Stimulated activated CD4-positive, alpha-beta T cell treated with anti-CD3 and anti-CD28 coated beads, Interleukin-4, amount 100 ng/mL, for 4 hours (primary cell): ENCODE measurements at places on chromosomes 5 and 9.
A peak's percentile ranks its signal among the peaks of the same experiment; 100 is the strongest.

DNA sequence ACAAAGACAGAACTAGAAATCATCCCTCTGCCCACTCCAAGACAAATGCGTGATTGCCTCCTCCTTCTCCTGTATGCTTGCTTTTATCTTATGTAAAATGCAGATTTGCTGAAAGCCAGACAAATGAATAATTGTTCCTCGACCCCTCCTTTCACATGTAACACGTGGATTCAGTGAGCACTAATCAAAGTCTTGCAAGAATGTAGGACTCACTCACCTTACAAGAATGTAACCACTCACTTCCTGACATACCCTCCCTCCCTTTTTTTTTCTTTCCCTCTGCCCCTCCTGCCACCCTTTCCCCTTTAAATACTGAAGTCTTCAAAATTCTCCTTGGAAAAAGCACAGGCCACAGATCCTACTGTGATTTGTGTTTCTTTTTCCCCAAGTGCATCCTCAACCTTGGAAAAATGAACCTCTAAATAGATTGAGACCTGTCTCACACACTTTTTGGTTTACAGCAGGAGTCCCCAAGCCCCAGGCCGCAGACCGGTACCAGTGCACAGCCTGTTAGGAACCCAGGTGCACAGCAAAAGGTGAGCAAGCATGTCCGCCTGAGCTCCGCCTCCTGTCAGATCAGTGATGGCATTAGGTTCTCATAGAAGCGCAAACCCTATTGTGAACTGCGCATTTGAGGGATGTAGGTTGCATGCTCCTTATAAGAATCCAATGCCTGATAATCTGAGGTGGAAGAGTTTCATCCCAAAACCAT is 29.4 kb upstream of the HSD17B3 start:
- DNase-seq = no peak

DNA sequence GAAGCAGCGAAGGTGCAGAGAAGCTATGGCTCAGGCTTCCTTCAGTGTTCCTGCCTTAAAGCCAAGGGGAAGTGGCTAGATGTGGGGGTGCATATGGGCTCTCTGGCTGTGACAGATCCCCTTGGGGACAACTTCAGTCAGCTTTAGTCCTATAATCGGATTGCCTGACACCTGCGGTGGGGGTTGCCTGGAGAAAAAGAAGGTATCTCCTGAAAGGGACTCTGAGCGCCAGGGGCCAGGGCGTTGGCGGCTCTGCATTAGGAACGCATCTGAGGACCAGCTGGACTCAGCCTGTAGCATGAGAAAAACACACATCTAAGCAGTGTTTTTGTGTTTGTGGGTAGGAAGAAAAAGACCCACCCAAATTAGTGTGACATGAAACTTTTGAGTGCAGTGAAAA is 84.3 kb upstream of the OTULINL start:
- no peak for DNase-seq

GRCh38 chr5:75551471-75551870 is 39.8 kb downstream of the POLK start:
- no peak for DNase-seq

- DNase-seq = no peak
Observed at GRCh38 chr9:89574309-89574708, 30.5 kb upstream of the GADD45G start.

- DNase-seq = no peak
Observed at GRCh38 chr5:35371951-35372426, 141.7 kb upstream of the PRLR start.

DNA sequence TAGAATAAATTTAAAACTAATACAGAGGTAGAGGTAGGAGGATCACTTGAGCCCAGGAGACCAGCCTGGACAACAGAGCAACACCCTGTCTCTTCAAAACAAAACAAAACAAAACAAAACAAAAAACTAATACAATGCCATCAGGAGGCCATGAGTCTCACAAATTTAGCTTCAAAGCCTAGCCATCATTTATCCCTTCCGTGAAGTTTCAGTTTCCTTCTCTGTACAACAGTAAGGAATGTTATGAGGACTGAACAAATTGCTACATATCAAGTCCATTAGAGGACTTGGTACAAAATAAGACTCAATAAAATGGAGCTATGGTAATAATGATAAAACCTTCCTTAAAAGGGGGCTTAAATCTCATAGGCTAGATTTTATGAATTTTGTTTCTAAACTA is 60.8 kb downstream of the MAPKAP1 start:
- no peak for DNase-seq

DNA sequence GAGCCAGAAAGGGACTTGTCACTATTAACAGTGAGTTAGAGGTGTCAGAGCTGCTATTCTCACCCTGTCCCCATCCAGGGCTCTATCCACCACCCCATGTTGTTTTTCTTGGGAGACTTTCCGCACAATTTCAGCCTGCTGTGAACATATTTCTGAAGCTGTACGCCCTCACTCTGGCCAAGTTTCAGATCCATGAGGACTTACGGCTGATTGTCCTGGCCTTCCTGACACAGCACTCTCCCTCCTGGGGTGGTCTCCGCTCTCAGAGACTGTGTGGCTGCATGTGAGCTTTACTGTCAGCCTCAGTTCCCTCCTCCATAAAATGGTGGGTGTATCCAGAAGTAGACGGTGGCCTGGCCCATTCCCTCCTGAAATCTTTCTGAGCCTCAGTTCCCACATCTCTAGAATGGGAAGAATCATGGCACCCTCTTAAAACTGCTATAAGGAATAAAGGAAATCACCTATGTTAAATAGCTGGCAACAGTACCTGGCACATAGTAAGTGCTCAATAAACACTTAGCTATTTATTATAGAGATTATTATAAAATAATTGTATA is 804 bp upstream of the IL17B start:
- no peak for DNase-seq

DNA sequence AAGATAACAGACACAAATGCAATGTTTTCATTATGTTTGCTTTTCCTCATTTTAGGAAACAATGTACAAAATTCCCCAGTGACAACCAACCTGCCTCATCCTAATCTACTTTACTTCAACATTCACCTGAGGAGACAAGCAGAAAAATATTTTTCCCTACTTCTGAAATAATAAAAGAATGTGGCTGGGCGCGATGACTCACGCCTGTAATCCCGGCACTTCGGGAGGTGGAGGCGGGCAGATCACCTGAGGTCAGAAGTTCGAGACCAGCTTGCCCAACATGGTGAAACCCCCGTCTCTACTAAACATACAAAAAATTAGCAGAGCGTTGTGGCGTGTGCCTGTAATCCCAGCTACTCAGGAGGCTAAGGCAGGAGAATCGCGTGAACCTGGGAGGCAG is 36.9 kb downstream of the MYO10 start:
- DNase-seq = no peak

DNA sequence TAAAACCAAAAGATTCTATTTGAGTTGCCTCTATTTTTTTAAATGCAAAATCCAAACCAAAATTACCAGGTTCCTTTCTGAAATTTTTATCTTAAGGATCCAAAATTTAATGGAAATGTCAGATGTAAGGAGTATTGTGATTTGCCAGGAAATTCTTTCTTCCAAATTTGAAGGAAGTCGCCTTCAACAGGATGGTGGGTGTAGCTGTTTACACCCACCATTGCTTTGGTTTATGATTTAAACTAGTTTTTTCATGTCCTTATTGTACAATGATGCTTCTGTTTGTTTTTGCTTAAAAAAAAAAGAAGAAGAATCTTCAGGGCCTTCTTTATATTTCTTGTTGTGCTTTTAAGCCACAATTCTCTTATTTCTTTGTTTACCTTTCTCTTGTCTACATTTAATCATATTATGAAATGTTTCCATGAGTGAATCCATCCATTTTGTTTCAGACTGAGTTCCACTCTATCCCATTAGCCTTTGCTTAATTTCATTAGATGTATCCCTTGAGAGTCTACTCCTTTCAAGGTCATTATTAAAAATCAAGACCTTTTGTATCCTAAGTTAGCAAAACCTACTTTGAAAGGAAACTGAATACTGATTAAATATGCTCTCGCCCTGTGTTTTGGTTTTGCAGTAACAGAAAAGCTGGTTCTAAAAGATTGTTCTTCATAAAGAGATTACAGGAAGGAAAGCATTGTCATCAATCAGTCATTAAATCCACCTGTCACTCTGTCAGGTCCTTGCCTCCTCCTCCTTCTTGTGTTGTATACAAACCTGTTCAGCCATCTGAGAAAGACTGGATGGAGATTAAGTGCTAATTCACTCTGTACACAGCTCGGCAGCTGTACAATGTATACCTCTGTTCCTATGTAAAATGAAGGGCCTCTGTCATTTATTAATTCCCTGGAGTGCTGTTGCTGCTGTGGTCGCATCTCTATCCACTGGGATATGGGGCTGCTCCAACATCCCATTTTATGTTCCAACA is 45.5 kb upstream of the SLC2A8 start:
- no peak for DNase-seq

DNA sequence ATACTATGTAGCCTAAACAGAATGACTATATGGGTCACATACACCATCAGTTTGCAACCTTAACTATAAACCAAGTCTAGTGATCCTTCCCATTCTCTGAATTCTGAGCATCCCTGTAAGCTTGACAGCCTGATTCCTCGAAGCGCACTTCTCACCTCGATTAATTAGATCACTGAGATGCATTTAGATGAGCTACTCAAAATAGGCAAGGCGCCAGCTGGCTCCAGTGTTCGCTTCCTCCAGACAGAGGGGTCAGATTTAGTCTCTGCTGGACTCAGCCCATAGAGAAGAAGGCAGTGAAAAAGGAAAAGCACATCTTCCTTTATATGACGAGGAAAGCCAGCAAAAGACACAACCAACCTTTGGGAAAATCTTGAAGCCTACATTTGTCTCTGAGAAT is 371.5 kb downstream of the MLLT3 start:
- DNase-seq = no peak

DNA sequence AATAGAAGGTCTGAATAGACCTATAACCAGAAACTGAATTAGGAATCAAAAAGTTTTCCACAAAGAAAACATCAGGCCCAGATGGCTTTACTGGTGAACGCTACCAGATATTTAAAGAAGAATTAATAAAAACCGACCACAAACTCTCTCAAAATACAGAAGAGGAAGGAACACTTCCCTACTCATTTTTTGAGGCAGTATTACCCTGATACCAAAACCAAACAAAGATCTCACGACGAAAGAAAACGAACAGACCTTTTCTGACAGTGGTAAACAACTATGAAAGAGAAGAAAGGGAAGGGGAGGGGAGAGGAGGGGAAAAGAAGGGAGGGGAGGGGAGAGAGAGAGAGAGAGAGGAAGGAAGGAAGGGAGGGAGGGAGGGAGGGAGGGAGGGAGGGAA is 13.5 kb downstream of the B4GALT1 start:
- DNase-seq = no peak

DNA sequence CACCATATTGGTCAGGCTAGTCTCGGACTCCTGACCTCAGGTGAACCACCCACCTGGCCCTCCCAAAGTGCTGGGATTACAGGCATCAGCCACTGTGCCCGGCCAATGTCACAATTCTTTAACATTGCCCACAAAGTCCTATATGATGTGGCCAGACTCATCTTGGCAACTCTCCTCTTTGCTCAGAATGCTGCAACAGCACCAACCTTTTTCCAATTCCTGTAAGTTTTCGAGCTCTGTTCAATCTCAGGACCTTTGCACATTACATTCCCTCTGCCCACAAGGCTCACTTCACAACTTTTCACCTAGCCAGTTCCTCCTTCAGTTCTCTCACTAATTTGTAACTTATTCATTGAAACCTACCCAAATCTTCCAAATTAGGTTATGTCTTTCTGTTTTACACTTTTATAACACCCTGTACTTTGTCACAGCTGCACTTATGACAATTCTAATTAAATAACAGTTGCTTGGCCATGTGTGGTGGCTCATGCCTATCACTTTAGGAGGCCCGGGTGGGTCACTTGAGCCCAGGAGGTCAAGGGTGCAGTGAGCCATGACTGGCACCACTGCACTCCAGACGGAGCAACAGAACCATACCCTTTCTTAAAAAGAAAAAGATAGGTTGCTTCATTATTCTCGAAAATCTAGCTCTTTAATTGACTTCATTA is 30.9 kb upstream of the GLDC start:
- DNase-seq = no peak

DNA sequence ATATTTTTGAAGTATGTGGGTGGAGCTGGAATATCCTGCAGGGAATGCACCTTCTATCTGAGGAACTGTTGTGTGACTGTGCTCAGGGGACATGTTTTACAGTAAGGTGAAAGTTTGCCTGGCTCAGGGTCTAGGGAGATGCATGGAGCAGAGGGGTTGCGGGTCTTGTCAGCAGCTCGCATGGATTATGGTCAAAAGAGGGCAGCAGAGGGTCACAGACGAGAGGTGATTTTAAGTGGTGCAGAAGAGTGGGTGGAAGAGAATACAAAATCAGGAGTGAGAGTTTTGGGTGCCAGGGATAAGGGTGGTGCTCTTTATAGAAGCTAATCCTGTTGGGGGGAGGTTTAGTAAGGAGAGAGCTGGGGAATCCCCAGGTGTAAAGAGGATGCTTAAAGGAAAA is 53.5 kb upstream of the GRIN3A start:
- DNase-seq = no peak

DNA sequence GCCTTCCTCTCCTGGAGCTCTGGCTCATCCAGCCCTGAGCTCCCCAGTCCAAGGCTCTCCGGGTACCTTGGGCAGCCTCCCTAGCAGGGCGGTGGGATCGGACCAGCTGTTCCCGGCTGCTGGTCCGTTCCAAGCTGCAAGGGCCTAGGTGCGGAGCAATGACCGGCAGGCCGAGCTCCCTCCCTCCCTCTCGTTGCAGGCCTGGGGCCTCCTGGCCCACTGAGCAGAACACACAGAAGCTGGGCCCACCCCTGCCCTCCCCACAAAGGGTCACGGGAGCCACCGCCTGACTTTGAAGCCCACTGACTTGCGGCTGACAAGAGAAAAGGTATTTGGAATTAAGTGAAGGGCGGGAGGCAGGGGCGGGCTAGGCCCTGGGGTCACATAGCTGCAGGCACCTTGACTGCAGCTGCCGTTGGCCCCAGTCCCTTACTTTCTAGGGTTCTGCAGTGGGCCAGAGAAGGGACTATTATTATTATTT is 104.7 kb upstream of the IER5L start:
- DNase-seq = no peak

GRCh38 chr5:174910245-174910737 is 185.9 kb downstream of the MSX2 start:
- peak; percentile 50 for DNase-seq

DNA sequence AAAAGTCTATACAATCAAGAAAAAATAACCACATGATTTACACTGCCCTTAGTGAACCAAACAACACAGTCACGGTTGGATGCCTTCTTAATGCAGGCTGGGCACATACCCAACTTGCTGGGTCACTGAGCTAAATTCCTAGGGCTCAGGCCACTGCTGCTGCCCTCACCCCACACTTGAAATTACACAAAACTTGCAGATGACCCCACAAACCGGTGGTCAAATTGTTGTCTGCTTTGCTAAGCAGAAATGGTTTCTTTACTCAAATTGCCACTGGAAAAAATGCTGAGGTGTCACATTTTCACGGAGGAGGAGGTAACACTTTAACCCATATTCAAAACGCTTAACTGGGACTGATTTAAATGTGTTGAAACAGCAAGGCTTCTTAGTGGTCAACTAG is 62.4 kb downstream of the HMHB1 start:
- no peak for DNase-seq

- DNase-seq = no peak
Observed at GRCh38 chr5:155532621-155533311, 519.2 kb downstream of the KIF4B start.

- no peak for DNase-seq
Observed at GRCh38 chr5:175740014-175740413, 82.1 kb downstream of the HRH2 start.
